ENCODE measurements at places on chromosomes 1 and 21.
A peak's percentile ranks its signal among the peaks of the same experiment; 100 is the strongest.

DNA sequence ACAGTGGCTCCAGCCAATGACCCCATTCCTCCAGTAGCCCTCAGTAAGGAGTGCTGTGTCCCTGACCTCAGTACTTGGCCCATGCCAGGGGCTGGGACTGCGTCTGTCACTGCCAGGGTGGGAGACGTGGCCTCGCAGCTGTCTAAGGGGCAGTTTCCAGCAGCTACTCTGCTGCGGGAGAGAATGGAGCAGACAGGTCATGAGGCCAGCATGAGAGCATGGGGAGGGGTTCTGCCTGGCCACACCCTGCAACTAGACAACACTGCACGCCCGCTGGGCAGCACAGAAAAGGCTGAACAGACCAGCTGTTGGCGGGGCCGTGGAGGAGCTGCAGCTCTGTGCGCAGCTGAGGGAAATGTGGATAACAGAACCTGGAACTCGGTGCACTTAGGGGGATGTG is 91.6 kb upstream of the COL6A1 start:
- DNase-seq = peak; percentile 33

DNA sequence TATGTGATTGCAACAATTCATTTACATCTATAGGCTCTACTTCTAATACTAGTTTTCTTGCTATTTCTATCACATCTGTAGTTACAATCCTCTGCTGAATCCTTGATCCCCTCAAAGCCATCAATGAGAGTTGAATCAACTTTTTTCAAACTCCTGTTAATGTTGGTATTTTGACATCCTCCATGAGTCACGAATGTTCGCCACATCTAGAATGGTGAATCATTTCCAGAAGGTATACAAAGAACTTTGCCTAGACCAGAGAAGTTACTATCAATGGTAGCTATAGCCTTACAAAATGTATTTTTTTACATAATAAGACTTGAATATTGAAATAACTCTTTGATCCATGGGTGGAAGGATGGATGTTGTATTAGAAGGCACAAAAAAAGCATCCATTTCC is 110.0 kb downstream of the AMY1C start:
- DNase-seq = no peak

DNA sequence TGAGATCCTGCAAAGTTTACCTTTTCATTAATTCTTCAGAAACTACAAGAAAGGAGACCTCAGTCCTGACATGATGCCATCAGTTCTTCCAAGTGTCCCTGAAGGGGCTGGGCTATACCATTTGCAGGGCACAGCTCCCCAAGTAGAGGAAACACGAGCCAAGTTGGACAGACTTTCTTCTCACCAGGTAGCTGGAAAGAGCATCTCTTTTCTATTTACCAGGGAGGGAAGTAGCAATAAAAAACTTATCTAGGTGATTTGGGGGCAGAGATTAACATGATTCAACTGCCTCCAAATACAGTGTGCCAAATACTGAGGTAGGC is 103.9 kb upstream of the KCND3 start:
- DNase-seq = no peak

GRCh38 chr1:6497867-6498575 is 6.6 kb upstream of the PLEKHG5 start:
- DNase-seq = no peak

- DNase-seq = no peak
These were observed 186.5 kb upstream of the VAMP3 start for GRCh38 chr1:7584643-7585042.

DNA sequence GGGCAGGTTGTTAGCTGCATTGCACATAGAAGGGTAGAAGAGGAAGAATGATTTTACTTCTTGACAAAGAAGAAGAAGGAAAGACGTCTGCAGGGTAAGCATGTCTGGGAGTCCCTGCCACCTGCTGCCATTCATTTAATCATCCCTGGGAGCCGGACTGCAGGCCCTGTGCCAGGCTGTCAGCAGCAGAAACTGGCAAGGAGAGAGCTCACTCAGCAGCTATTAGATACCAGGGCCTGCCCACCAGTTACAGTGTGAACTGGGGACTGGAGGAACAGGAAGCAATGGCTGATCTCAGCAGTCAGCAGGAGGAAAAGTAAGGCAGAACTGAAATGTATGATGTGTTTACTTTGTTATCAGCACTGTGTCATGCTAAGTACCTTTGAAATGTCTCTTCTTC is 75.7 kb upstream of the C1orf87 start:
- DNase-seq = no peak

DNA sequence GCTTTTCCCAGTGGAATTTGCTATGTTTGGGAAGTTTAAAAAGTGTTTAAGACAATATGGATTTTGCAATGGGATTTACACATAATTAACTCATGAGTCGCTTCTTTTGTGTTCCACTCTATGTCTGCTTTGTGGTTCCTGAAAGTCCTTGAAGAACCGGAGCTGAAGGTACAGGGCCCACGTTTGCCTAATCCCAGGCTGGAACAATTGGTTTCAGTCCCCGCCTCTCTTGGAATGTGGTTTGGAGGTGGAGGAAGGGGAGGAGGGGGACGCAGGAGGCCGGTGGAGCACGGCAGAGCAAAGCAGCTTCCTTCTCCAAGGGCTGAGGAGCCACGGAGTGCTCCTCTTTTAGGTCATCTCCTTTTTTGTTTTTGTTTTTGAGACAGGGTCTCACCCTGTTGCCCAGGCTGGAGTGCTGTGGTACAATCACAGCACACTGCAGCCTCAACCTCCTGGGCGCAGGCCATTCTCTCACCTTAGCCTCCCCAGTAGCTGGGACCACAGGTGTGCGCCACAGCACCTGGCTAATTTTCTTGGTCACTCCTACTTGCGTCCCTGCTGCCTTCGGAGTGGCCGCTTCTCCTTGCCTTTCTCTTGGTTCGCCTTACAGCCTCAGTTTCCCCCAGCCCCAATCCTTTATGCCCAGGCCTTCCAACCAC is 129.5 kb upstream of the ERRFI1 start:
- peak; percentile 60 for DNase-seq

GRCh38 chr1:33784876-33785275 is 79.0 kb upstream of the HMGB4 start:
- no peak for DNase-seq

All from mesenchymal stem cell (in vitro differentiated cells and primary cell).